ENCODE measurements at places on chromosomes 12 and 14.
A peak's percentile ranks its signal among the peaks of the same experiment; 100 is the strongest.

GRCh38 chr14:57692671-57693070 lies 173.2 kb downstream of the SLC35F4 start:
- peak; percentile 46 for DNase-seq

- DNase-seq: no peak
Observed at GRCh38 chr12:4506430-4506829, 32.3 kb upstream of the RAD51AP1 start.

- DNase-seq: peak; percentile 69
Observed at GRCh38 chr12:642633-643474, 20.4 kb downstream of the NINJ2 start.

DNA sequence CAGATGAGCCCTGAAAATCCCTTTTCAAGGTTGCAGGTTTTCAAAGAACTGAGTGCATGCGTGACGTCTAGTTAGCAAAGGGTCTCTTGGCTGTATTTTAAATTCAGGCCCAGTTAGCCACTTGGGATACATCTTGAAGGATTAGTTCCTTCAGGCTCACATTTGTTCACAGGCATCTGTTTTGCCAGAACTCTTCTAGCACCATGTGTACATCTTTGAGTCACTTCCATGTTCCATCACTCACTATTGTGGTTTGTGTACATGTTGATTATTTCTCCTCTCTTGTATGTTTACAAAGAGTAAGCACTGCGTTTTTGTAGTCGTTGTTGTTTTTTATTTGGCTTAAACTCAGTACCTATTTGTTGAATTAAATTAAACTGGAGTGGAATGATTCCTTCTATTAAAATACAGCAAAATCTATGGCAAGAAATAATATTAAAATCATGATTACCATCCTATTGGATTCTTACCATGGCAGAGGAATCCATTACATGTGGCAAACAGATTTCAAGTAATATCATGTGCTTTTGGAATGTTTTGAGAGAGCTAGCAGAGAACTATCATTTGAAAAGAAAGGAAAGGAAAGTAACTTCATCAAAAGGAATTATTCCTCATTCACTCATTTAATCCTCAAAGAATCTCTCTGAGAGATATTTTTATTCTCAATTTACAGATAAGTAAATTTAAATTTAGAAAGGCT lies 438.9 kb upstream of the FAR2 start:
- DNase-seq: no peak

GRCh38 chr12:107322063-107322462 lies 228.7 kb upstream of the CRY1 start:
- no peak for DNase-seq

- peak; percentile 53 for DNase-seq
Observed at GRCh38 chr12:67716817-67717216, 68.3 kb downstream of the DYRK2 start.

GRCh38 chr14:36451310-36452065 lies 68.5 kb downstream of the NKX2-1 start:
- no peak for DNase-seq

DNA sequence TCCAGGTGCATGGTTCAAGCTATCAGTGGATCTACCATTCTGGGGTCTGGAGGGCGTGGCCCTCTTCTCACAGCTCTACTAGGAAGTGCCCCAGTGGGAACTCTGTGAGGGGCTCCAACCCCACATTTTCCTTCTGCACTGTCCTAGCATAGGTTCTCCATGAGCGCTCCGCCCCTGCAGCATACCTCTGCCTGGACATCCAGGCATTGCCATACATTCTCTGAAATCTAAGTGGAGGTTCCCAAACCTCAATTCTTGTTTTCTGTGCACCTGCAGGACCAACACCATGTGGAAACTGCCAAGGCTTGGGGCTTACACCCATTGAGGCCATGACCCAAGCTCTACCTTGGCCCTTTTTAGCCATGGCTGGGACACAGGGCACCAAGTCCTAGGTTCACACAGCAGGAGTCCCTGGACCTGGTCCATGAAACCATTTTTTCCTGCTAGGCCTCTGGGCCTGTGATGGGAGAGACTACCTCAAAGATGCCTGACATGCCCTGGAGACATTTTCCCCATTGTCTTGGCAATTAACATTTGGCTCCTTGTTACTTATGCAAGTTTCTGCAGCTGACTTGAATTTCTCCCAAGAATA lies 76.8 kb downstream of the CRADD start:
- no peak for DNase-seq

DNA sequence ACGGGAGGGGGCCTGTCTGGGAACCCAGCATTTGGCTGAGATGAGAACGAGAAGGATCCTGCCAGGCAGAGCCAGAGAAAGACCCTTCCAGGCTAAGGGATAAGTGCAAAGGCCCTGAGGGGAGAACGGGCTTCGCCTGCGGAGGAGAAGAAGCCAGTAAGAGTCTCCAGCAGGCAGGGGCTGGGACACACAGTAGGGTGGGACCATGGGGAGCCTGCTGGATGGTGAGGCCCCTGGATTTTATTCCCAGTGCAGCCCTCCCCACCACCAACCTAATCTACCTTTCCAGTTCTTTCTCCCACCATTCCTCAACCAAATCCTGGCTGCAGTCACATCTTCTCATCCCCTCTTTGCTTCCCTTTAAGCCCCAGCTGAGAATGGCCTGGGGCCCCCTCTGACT lies 12.6 kb downstream of the RAPGEF3 start:
- no peak for DNase-seq

DNA sequence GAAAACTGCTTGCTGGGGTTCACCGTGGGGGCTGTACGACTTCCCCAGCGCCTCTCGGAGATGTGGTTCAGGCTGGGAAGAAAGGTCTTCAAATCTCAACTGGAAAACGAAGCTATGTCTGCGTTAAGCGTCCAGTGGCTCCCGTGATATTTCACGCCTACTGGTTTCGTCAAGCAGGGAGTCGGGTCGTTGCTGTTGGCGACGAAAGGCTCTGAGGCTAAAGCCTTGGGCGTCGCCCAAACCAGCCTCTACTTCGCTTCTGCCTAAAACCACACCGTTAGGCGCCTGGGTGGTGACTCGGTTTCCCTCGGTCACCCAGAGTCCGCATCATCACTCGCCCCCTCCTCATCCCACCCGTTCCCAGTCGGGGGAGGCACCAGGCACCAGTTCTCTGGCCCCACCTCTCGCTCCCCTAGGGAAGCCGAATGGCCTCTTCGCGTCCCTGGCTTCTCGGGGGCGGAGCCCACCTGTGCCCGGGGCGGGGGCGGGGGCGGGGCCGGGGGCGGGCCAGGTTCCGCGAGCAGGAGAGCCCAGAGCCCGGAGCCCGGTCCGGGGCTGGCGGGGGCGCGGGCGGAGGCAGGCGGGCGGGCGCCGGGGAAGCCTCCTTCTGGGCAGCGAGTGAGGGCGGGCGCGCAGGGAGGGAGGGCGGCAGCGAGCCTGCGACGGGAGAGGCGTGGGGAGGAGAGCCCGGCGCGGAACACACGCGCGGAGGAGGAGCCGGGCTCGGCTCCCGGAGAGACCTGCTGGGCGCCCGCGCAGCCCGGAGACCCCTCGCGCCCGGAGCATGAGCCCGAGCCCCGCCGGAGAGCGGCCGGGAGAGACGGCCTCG lies at the start of gene B4GALNT3:
TSS of gene B4GALNT3 (plus strand) at position 510 of the 829 bp plus-strand sequence. CDS start 438 bp downstream, outside the sequence.
- peak; percentile 11 for DNase-seq

DNA sequence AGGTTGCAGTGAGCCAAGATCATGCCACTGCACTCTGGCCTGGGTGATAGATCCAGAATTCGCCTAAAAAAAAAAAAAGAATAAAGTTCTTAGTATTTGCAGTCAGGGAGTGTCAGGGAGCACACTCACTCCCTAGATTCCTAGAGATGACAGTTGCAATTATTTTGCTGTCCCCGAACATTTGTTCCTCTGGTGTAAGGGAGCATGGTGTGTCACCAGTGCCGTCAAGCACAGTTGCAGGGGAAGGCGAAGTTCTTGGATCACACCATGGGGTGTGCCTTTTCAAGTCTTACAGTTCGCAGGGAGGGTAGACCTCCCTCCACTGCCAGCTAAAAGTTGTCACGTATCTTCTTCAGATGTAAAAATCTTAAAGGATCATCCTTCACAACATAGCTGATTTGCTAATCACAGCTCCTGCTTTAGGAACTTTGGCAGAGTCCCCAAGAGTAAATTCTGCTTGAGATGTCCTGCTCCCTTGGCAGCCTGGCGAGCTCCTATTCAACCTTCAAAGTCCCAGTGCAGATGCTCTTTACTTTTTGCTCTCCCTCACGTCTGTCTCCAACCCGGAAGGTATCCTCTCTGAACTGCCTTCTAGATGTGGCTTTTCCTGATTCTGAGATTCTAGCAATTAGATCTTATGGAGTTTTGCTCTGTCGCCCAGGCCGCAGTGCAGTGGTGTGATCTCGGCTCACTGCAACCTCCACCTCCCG lies 11.3 kb downstream of the ACACB start:
- DNase-seq: no peak

- no peak for DNase-seq
Observed at GRCh38 chr14:73146111-73146510, 9.8 kb downstream of the PSEN1 start.

GRCh38 chr12:102964872-102965271 lies 7.4 kb downstream of the ASCL1 start:
- no peak for DNase-seq

- no peak for DNase-seq
Observed at GRCh38 chr12:7872566-7873319, at the start of gene SLC2A14. Gene SLC2A14 (minus strand): TSS chr12:7872915. CDS start chr12:7869880, 3,035 bp downstream.

- peak; percentile 85 for DNase-seq
Observed at GRCh38 chr14:103155010-103155409, 31.7 kb downstream of the TNFAIP2 start.

DNA sequence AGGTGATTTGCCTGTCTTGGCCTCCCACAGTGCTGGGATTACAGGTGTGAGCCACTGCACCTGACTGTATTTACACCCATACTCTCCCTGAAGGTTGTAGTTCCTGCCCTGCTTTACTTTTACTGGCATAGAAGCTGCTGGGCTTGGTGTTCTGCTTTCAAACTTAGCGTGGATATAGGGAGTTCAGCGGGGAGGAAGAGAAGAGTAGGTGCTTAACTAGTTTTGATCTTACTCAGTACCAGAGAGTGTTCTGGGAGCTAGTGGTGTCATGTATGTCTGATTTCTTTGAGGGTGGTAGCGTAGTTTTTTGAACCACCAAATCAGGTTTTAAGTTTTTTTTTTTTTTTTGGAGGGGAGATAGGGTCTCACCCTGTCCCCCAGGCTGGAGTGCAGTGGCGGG lies 13.8 kb downstream of the RCOR1 start:
- no peak for DNase-seq

GRCh38 chr12:101686176-101686575 lies 11.3 kb upstream of the CHPT1 start:
- no peak for DNase-seq

- no peak for DNase-seq
Observed at GRCh38 chr12:3540387-3540990, 49.5 kb downstream of the PRMT8 start.

- DNase-seq: no peak
Observed at GRCh38 chr14:35107866-35108265, 13.9 kb downstream of the PPP2R3C start.

- DNase-seq: peak; percentile 67
Observed at GRCh38 chr12:98973395-98973794, 328.3 kb downstream of the APAF1 start.

GRCh38 chr14:85142982-85143381 lies 387.0 kb upstream of the FLRT2 start:
- no peak for DNase-seq

DNA sequence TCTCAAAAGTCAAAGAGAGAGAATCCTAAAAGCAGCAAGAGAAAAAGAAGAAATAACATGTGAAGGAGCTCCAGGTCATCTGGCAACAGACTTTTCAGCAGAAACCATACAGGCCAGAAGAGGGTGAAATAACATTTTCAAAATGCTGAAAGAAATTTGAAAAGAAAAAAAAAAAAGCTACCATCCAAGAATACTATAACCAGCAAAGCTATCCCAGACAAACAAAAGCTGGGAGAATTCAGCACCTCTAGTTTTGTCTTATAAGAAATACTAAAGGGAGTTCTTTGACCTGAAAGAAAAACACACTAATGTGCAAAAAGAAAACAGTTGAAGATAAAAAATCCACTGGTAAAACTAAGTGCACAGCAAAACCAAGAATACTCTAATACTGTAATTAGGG lies 36.8 kb downstream of the SLC41A2 start:
- no peak for DNase-seq

GRCh38 chr14:24082411-24083080 lies 11.2 kb downstream of the CPNE6 start:
- no peak for DNase-seq

- DNase-seq: no peak
Observed at GRCh38 chr12:109163167-109163566, 46.8 kb downstream of the ACACB start.

Data from M059J (cell line).